ENCODE measurements at places on chromosomes 3 and 15.
A peak's percentile ranks its signal among the peaks of the same experiment; 100 is the strongest.

DNA sequence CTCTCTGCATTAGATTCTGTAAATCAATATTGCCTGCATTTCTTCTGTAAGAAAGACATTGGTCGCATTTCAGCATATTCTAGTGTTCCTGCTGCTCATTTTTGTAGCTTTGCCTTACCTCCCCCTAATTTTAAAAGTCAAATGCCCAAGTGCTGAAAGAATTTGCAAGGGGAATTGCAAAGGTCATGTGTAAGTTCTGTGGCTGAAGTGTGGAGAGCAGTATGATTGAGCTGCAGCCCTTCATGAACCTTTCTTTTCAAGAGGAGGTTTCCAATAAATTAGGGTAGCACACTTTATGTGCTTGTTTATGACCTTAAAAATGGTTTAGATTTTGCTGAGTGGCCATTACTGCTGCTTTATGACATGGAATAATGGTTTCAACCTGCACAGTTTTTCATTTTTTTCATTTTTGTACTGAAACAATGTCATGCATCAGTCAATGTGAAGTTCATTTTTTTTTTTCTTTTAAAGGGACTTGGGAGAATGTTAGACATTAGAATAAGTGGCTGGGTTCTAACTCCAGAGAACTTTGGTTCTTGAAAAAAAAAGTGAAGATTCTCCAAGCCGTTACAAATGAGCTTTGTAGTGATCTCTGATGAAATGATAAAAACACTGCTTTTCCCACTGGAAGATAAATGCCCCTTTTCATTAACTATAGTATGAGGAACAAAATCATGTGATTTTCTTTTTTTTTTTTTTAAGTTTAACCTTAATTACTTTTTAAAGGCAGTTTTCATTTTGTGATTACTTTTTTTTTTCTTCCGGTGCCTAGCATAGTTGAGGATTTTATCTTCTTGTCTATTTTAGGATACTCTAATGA lies 99.6 kb downstream of the MITF start:
- no peak for DNase-seq

DNA sequence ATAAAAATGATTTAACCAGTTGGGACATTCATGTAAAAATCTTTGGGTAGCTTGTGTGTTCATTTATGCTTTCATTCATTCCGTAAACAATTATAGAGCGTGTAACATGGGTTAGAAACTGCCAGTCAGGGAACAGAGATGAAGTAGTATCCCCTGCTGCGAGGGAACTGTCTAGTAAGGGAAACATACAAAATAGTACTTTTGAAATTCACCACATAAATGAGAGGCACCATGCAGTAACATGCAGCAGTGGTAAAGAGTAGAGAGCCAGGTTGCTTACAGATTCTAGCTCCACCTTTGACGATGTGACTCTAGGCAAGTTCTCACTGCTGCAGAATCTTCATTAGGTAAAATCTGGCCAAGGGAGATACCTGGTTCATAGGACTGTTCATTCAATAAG lies 938 bp downstream of the DZIP3 start:
- peak; percentile 11 for DNase-seq

- no peak for DNase-seq
Measured at GRCh38 chr3:23872330-23872729, 44.5 kb downstream of the NKIRAS1 start.

DNA sequence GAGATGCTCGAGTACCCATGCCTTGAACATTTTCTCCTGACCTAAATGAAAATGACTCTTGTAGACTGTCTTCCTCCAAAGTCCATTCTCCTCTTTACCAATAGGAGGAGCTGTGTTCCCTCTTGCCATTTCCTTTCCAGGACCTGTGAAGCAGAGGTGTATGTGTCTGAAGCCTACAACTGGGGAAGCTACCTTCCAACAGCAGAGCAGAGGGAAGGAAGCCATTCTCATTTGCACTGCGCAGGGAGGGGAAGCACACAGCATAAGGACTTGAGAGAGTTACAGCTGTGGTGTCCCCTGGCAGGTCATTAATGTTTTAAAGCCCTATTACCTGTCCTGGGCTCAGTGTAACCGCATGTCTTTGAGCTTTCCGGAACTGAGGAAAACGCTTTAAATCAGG lies 38.7 kb downstream of the HSPBAP1 start:
- peak; percentile 9 for DNase-seq

DNA sequence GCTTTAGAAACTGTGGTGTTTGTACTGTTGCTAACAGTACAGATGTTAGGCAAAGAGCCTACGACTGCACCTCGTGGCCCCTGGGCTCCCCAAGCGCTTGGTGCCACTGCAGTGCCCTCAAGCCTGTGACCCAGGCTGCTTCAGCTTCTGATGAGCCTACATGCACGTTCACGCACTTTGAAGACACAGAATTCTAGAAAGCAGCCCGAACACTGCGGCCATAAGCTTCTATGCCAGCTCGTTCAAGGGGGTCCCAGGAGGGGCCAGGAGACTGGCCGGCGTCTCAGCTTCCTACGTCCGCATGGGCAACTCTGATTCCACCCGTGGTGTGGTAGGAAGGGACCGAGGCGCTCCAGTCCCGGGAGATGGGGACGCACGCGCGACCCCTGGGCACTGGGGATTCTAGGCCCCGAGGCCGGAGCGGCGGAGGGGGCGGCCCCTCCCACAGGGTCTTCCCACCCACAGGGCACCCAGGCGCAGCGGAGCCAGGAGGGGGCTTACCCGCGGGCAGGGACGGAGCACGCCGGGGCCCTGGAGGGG lies 653 bp downstream of the MYO5C start:
- no peak for DNase-seq

DNA sequence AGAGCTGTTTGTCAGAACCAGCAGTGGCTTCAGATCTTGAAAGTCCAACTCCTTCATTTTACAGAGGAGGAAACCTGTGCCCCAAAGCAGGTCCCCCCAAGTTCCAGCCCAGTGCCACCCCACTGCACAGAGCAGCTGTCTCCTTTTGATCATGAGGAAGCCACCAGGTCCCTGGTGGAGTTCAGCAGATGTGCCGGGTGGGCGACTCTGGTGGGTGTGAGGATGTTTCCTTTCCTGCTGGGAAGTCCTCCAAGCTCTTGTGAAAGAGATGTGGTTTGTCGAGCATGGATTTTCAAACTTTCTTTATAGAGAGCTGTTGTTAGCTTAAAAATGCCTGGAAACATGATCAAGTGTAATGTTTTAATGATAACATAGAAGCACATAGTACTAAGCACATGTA lies 52.0 kb downstream of the SMAD3 start:
- DNase-seq = no peak

GRCh38 chr3:12559520-12559919 lies 2.6 kb downstream of the MKRN2 start:
- no peak for DNase-seq

DNA sequence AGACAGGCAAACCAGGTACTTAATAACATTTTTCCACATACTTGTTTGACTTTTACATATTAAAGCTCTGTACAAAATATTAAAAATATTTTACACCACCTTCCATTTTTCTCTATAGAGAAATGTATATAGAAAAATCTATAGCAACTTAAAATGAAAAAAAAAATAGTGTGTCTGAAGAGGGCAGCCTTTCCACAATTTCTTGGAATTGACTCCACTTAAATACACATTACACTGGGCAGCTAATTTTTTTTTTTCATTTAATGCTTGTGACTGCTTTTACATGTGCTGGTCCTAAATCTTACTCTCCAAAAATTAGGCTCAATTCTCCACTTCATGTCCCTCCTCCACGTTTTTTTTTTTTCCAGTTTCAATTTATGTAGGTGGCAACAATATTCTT lies 427.0 kb upstream of the RBMS3 start:
- DNase-seq = no peak

DNA sequence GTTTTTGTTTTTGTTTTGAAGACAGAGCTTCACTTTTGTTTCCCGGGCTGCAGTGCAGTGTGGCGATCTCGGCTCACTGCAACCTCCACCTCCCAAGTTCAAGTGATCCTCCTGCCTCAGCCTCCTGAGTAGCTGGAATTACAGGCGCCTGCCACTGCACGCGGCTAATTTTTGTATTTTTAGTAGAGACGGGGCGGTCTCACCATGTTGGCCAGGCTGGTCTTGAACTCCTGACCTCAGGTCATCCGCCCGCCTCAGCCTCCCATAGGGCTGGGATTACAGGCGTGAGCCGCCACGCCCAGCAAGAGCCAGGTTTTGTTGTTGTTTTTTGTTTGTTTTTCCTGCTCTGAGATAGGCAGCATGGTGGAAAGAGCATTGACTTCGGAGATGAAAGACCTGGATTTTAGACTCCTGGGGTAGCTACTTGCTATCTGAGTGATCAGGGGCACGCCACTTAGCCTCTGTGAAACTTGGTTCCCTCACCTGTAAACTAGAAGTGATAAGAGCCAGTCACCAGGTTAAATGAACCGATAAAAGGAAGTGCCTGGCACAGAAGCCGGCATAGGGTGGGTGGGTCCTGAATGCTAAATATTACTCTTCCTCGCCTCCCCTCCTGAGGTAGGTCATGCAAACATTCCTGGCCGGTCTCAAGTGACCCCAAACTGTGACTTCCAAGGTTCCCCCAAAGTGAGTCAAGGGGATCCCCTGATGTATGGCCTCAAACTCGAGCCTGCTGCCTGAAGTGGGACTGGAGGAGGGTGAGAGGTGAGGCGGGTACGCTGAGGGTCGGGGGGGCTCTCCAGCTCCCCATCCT lies 62.9 kb upstream of the MCF2L2 start:
- DNase-seq = no peak

DNA sequence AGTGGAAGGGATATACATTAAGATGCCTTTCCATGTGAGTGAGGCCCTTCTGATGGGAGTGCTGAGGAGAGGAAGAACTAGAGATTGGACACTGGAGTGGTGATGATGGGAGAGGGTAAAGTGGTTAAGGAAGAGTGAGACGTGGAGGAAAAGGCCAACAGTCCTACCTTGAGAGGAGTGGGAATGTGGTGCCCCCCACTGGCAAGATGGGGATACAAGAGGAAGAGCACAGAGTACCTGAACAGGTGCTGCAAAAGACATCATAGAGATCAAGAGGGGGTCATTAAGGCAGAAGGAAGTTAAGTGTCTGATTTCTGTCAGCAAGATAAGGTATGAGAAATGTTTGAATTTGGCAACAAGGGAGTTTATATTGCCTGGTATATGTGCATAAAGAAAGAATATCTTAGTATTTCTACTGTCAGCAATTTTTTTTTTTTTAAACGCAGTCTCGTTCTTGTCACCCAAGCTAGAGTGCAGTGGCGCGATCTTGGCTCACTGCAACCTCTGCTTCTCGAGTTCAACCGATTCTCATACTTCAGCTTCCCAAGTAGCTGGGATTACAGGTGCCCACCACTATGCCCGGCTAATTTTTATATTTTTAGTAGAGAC lies 34.0 kb downstream of the ARIH2 start:
- peak; percentile 71 for DNase-seq

DNA sequence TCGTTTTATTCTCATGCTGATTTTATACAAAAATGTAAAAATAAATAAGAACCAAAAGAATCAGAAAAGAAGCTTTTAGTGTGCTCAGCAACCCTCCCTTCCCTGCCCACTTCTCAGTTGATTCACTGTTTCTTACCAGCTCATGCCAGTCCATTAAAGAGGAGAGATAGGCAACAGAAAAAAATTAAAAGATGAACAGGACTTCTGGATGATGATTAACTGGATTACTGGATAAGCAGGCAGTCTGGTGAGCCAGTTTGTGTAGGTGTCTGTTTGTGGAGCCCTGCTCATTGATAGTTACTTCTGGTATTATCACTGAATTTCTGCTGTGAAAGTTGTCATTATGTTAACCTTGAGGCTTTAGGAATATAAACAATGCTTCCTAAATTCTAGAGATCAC lies 15.1 kb upstream of the GPR171 start:
- no peak for DNase-seq

GRCh38 chr15:69414701-69415167 lies 585 bp downstream of the KIF23 start:
- peak; percentile 12 for DNase-seq

DNA sequence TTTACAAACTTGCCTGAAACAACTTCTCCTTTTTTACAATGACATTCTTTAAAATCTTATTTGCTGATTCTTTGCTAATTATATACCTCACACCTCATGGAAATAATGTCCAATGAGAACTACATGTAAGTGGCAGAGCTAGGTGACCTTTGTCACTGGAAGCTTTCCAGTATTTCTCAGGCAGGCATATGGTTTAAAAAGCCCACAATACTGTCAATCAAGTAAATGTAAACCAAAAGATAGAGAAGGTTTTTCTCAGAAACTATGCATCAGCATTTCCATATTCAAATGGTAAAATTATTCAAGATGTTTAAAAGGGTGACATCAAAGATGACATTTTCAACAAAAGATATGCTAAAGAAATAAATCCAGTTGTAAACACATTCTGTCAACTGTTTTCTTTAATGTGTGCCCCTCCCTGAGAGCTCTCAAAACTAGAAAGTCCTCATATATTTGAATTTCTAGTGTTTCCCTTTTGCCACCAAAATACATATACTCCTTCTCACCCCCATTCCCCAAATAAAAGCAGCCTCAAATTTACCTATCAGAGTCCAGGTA lies 10.1 kb upstream of the STRIT1 start:
- DNase-seq = no peak

Measured in CD4-positive, alpha-beta T cell treated with Interleukin-17A for 4 hours (primary cell).